ENCODE measurements at places on chromosomes 5 and 9.

DNA sequence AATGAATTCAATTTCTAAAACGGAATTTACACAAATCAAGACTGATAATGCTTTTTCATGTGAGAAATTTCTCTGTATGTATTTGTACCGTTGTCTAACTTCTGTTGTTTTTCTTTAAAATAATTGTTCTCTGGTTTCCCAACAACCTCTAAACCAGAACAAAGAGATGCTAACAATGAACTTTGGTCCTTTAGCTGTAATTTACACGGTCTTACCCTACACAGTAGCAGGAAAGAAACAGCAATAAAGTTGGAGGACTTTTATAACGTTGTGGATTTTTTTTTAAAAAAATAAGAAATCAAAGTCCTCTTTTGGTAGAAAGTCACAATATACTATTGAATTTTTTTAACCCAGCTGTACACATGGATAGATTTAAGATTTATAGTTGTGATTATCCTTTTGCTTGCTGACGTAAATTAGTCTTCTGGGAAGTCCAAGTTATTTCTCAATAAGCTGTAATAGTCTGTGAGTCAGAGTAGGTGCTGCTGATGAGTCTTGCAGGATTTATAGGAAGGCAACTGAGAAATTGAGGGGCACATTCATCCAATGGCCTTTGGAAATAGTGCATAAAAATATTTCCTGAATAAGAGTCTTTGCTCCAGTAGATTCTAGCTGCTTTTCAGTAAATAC lies 76.8 kb upstream of the PCSK1 start:
- DNase-seq, result no peak

DNA sequence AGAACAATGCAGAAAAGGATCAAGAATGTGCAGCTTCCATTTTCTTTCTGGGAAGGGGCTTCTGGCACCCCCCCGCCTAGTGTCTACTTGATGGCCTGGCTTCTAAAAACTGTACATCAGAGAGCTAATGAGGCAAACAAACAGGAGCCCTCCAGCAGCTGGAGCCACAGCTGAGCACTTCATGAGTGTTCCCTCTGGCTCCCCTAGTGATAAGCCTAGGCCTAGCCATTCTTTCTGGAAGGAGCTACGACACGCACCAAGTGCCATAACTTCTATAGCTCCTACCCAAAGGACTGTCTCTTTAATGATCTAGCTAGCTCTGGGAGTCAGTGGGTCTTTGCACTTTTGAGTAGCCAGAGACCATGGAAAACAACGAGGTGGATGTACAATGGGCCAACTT lies 66.1 kb downstream of the DNAH5 start:
- no peak for DNase-seq

GRCh38 chr5:65728218-65728617 lies 6.2 kb downstream of the NLN start:
- no peak for DNase-seq

DNA sequence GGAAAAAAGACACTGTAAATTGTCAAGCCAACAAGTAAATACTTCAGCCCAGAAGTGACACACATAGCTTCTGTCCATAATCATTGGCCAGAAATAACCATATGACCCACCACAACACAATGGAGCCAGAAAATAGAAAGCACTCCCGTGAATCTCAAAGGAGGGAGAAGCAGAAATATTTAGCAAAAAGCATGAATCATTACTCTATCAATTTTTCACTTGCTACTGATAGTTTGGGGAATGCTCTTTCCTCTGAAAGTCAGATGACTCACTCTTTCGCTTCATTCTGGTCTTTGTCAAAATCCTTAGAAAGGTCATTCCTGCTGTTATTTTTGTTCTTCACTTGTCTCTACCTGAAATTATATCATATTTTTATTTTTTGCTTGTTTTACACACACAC lies 312.6 kb downstream of the TMEM232 start:
- no peak for DNase-seq

- DNase-seq, result no peak
Observed at GRCh38 chr5:92633875-92634487, 947.0 kb downstream of the NR2F1-AS1 start.

- DNase-seq, result no peak
Observed at GRCh38 chr9:134263596-134263995, 62.7 kb upstream of the RXRA start.

GRCh38 chr5:662751-663435 lies 30.3 kb downstream of the TPPP start:
- no peak for DNase-seq

- DNase-seq, result no peak
Observed at GRCh38 chr5:34026089-34026761, 16.8 kb downstream of the C1QTNF3 start.

DNA sequence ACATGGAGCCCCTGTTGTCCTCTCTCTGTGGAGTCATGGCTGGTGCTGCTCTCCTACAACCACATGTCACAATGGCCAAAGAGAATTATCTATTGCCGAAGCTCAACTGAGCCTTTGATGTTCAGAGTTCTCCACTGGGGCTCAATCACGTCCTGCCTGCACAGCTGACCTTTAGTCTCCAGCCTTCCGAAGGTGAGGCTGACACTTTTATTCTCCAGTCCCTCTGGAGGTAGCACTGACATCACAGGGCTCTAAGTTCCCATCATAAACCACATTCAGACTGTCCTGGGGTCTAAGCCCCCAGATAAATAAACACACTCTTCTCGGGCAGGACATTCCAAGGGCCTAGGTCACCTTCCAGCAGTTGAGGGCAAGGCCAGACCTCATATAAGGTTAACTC lies 23.4 kb downstream of the ADCY2 start:
- no peak for DNase-seq

DNA sequence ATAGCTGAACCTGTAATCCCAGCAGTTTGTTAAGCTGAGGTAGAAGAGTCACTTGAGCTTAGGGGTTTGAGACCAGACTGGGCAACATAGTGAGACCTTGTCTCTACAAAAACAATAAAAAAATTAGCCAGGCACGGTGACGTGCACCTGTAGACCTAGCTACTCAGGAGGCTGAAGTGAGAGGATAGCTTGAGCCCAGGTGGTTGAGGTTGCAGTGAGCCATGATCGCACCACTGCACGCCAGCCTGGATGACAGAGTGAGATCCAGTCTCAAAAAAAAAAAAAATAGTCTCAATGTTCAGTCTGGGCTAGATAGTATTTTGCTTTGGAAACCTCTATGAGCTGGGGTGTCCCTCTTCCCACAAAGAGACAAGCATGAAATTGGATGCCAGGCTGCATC lies 51.9 kb upstream of the IQGAP2 start:
- no peak for DNase-seq

DNA sequence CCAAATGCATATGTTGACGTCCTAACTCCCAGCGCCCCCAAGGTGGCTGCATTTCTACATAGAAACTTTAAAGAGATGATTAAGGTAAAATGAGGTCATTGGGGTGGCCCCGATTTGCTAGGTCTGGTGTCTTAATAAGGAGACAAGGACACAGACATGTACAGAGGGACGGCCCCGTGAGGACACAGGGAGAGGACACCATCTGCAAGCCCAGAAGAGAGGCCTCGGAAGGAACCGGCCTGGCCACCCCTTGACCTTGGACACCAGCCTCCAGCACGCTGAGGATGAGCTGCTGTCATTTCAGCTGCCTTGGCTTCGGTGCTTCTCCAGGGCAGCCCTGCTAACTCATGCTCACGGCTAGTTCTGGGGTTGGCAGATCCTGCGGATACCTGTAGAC lies 73.2 kb downstream of the MRPL36 start:
- DNase-seq, result no peak

- no peak for DNase-seq
Observed at GRCh38 chr5:168570490-168571328, 8.5 kb downstream of the PANK3 start.

DNA sequence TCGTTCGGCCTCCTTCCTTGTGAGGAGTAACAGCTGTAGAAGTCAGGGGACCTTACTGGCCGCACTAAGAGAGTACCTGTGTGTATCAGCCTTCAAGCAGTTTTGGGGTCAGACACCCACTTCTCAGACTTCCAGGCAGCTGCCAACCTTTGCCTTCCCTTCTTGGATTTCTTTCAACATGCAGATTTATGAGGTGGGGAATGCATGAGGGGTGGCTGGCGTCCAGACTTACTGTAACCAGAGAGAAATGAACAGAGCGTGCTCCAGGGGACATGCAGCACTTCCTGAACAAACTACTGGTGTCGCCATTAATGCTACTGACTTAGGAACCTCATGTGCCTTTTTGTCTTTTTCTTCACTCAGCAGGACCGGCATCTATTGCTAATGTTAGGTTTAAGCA lies 46.7 kb downstream of the INSYN2B start:
- DNase-seq, result no peak

GRCh38 chr9:95074632-95075031 lies 242.9 kb downstream of the FANCC start:
- DNase-seq, result no peak

- DNase-seq, result no peak
Observed at GRCh38 chr9:98359569-98359968, 104.1 kb upstream of the TBC1D2 start.

- DNase-seq, result no peak
Observed at GRCh38 chr5:24789611-24790351, 145.0 kb upstream of the CDH10 start.

- DNase-seq, result no peak
Observed at GRCh38 chr9:34995670-34996060, 6.1 kb downstream of the DNAJB5 start.

Measured in endothelial cell (in vitro differentiated cells).